ENCODE measurements at places on chromosomes 3 and 15. TPM values are rescaled to one million over a fixed set of nuclear protein-coding genes. Genes with fewer than 3 reads are reported as not detected.
A peak's percentile ranks its signal among the peaks of the same experiment; 100 is the strongest.

Gene NRROS
- 20.6 TPM for total RNA-seq

Gene EFHB
- total RNA-seq = 0.89 TPM

Gene TLR9
- 1.2 TPM for total RNA-seq

Gene CD200
- total RNA-seq = 27.4 TPM

Gene CLRN1
- total RNA-seq = not detected

Gene NEK10
- 0.36 TPM for total RNA-seq

Gene IL17RE
- total RNA-seq = 5.5 TPM

Gene INSYN1
- not detected for total RNA-seq

Gene CCR3
- not detected for total RNA-seq

DNA sequence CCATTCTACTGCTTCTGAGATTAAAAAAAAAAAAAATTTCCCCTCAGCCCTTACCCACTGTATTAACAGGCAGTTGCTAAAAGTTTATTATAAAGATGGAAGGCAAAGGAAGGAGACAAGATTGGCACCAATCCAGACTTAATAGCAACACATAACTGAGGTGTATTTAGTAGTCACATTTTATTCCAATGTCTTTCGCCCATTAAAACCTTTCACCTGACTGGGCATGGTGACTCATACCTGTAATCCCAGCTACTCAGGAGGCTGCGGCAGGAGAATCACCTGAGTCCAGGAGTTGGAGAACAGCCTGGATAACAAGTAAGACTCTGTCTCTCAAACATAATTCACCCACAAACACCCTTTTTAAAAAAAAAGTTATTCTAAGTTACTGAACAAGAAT lies 4.4 kb downstream of the ACAP2 start:
- H3K4me3 ChIP-seq = no peak overlapping the region
- peaks cover 43% of the 10 kb centered on the region for H3K4me1 ChIP-seq
- H3K27ac ChIP-seq = no peak overlapping the region
- no peaks in the 10 kb centered on the region for H3K27me3 ChIP-seq
- no peaks in the 10 kb centered on the region for H3K36me3 ChIP-seq

DNA sequence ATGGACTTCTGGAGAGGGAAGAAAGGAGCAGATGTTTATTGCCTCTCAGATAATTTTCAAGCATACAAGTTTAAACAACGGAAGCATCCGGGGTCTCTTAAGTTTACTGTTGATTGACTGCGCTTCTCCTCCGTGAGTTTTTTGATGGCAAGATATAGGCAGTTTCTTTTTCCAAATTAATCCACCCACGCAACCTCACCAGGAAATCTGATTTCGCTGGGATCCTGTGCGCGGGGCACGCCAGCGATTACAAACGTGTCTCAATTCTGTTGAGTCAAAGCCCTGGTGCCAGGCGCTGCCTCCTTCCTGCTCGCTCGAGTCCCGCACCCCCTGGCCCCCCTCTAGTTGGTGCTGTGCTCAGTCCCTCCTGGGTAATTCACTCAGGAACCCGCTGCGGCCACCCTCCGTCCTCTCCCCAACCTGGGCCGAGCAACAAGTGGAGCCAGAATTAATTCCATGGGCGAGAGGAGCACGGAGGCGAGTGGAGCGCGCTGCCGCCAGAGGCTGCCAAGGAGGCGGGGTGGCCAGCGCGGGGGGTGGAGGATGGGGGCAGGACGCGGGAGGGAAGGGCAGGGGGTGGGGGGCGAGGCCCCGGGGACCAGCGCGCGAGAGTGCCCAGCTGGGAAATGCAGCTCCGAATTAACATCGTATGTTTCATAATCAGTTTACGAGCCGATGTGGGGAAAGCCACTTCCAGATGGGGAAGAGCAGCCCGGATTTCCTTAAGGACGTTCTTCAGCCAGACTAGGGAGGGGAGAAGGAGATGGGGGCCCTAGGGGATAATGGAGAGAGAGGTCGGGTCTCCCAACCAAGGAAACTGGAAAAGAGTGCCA lies 6.0 kb downstream of the WNT5A start:
- no peak overlapping the region for H3K27ac ChIP-seq
- no peaks in the 10 kb centered on the region for H3K36me3 ChIP-seq
- DNase-seq = no peak
- H3K4me3 ChIP-seq = peak overlapping the region; percentile 4
- peaks cover 8% of the 10 kb centered on the region for H3K4me1 ChIP-seq

DNA sequence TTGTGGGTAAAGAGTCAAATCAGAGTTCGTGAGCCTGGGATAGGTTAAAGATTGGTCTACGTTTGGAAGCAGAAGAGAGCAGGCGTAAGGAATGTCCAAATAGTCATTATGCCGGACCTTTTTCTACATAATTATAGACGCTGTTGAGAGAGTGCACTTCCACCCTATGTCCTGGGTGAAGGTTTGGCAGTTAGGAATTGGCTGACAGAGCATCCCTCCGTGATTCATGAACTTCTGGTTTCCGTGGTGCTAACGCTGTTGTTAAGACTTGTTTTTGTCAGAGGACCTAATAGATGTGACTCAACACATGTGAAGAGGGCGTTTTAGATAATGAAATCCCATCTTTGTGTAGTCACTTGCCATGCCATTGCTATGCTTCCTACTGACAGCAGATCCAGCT lies 1.1 kb downstream of the EAF1 start:
- H3K36me3 ChIP-seq = peaks cover 24% of the 10 kb centered on the region
- no peaks in the 10 kb centered on the region for H3K27me3 ChIP-seq
- H3K27ac ChIP-seq = peak overlapping the region; percentile 99
- DNase-seq = peak; percentile 36

- no peak for DNase-seq
- H3K27ac ChIP-seq = no peak overlapping the region
- H3K36me3 ChIP-seq = no peaks in the 10 kb centered on the region
- no peak overlapping the region for H3K4me3 ChIP-seq
- no peaks in the 10 kb centered on the region for H3K4me1 ChIP-seq
- H3K27me3 ChIP-seq = no peaks in the 10 kb centered on the region
Observed at GRCh38 chr15:40121911-40122638, 13.4 kb upstream of the BMF start.

- no peak overlapping the region for H3K27ac ChIP-seq
- no peaks in the 10 kb centered on the region for H3K4me1 ChIP-seq
Observed at GRCh38 chr3:5840056-5840455, 652.5 kb downstream of the EDEM1 start.

DNA sequence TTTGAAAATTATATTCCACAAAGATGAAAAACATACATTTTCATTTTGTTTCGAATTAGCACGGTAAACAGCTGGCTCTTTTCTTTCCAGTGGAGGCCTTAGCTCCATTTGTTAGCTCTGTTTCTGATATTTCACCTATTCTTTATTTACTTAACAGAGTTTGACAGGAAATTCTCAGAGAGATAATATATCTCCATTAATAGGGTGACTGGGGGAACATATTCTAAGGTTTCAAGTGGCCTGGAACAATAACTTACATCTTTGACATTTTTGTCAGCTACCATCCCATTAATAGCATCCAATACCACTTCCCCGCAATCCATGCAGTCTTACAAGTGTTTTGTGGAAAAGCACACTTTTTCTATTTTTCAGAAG lies 577.6 kb upstream of the MDFIC2 start:
- H3K4me3 ChIP-seq = no peak overlapping the region
- H3K27me3 ChIP-seq = no peaks in the 10 kb centered on the region
- H3K36me3 ChIP-seq = no peaks in the 10 kb centered on the region
- H3K4me1 ChIP-seq = no peaks in the 10 kb centered on the region

DNA sequence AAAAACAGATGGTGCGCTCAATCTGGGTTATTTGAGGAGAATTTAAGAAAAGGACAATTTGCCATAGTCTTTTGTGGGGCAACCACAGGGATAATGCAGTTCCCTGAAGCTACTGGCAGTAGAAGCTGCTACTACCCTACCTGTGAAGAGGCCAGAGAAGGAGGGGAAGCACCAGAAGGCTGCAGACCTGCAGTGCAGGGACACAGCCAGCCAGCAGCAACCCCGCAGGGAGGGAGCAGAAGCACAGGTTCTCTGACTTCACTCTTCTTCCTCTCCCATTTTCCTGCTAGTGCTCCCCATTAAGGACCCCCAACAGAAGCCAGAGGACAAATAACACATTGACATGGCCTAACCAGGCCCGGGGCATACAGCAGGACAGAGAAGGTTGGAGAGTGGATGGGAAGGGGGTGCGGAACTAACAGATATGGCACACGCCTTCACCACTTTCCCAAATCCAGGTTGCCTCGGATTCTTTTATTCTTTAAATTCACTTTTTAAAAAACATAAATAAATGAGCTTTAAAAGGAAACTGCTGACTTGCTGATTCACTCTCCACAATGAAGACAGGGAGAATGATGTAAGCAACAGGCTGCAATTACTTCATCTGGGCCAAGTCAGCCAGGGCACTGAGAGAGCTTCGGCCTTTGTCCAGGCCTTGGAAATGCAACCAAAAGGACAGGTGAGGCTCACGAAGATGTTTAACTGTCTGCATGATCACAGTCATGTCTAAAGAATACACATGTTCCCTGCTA lies 30.1 kb downstream of the POPDC2 start:
- H3K4me1 ChIP-seq = peaks cover 49% of the 10 kb centered on the region
- DNase-seq = no peak
- H3K27me3 ChIP-seq = peaks cover 34% of the 10 kb centered on the region
- no peaks in the 10 kb centered on the region for H3K36me3 ChIP-seq
- H3K27ac ChIP-seq = no peak overlapping the region

DNA sequence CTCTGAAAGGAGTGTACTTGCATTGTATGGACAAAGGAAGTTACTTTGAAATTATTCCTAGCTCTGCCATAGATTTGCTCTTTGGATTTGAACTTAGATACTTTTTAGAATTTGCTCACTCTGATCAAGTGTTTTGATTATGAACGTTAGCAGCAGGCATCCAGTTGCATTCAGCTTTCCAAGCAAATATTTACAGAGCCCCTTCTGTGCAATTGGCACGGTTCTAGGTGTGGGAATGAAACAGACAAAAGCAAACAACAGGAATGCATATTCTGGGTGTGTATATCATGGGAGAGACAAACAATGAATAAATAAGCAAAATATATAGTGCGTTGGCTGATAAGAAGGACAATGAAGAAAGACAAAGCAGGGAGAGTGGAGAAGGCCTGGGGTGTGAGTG lies 125.5 kb upstream of the ADAMTS9 start:
- H3K27me3 ChIP-seq = no peaks in the 10 kb centered on the region
- no peak overlapping the region for H3K27ac ChIP-seq
- H3K36me3 ChIP-seq = no peaks in the 10 kb centered on the region
- no peak overlapping the region for H3K4me3 ChIP-seq
- DNase-seq = no peak

GRCh38 chr3:196135693-196136639 lies 54.1 kb upstream of the TFRC start:
- H3K27ac ChIP-seq = no peak overlapping the region
- H3K27me3 ChIP-seq = no peaks in the 10 kb centered on the region
- H3K4me3 ChIP-seq = no peak overlapping the region

DNA sequence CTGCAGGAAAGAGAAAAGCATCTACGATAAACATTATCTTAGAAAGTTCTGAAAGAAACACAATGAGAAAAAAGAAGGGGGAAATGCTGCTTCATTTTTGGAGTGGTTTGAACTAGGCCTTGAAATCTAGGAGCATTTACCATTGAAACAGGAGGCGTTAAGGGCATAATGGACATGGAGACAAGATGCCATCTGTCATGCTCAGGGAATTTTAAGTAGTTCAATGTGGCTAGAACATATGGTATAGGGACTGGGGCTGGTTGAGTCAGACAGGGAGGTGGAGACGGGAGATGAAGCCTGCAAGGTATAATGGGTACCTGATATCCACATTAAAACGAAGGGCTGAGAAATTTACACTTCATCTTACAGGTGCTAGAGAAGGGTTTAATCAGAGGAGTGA lies 10.4 kb upstream of the PLAAT1 start:
- no peaks in the 10 kb centered on the region for H3K36me3 ChIP-seq
- no peak for DNase-seq
- H3K27me3 ChIP-seq = peaks cover 11% of the 10 kb centered on the region
- no peaks in the 10 kb centered on the region for H3K4me1 ChIP-seq
- H3K4me3 ChIP-seq = no peak overlapping the region

GRCh38 chr15:71251584-71252043 lies 136.3 kb downstream of the THSD4 start:
- no peaks in the 10 kb centered on the region for H3K36me3 ChIP-seq
- no peak for DNase-seq
- H3K27me3 ChIP-seq = no peaks in the 10 kb centered on the region

- peaks cover 4% of the 10 kb centered on the region for H3K36me3 ChIP-seq
- H3K4me1 ChIP-seq = no peaks in the 10 kb centered on the region
- H3K4me3 ChIP-seq = no peak overlapping the region
Observed at GRCh38 chr3:159401069-159401468, 587.6 kb upstream of the IL12A start.

DNA sequence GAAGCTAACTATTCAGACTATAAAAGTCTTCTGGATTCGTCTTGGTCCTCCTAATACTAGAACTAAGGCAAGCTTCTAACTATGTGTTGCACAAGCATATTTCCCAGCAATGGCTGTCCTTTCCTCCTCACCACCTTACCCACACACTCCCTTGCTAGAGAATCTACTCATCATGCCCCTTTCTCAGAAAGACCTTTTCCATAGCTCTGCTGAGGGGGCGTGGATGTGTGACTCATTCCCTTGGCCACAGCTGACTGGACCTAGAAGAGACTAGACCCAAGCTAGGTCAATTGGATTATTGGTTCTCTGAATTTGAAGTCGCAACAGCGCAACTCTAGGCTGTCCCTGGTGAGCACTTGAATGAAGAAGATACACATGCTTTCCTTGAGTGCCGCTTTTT lies 47.1 kb downstream of the ERC2 start:
- H3K4me3 ChIP-seq = no peak overlapping the region
- peaks cover 42% of the 10 kb centered on the region for H3K27me3 ChIP-seq
- peaks cover 8% of the 10 kb centered on the region for H3K4me1 ChIP-seq
- peak; percentile 1 for DNase-seq

- no peak overlapping the region for H3K4me3 ChIP-seq
- no peaks in the 10 kb centered on the region for H3K36me3 ChIP-seq
- peaks cover 33% of the 10 kb centered on the region for H3K4me1 ChIP-seq
Observed at GRCh38 chr3:150449169-150449721, 41.1 kb downstream of the TSC22D2 start.

GRCh38 chr15:62968699-62969098 lies 73.8 kb upstream of the TPM1 start:
- no peaks in the 10 kb centered on the region for H3K36me3 ChIP-seq
- H3K27ac ChIP-seq = no peak overlapping the region
- H3K4me1 ChIP-seq = no peaks in the 10 kb centered on the region
- H3K27me3 ChIP-seq = peaks cover 8% of the 10 kb centered on the region
- no peak overlapping the region for H3K4me3 ChIP-seq
- no peak for DNase-seq

- no peak overlapping the region for H3K4me3 ChIP-seq
Observed at GRCh38 chr3:1139071-1139470, 46.2 kb downstream of the CNTN6 start.

- no peaks in the 10 kb centered on the region for H3K4me1 ChIP-seq
- H3K27ac ChIP-seq = no peak overlapping the region
- no peak overlapping the region for H3K4me3 ChIP-seq
- H3K27me3 ChIP-seq = no peaks in the 10 kb centered on the region
- peaks cover 18% of the 10 kb centered on the region for H3K36me3 ChIP-seq
Observed at GRCh38 chr15:90946941-90947576, 7.6 kb upstream of the RCCD1 start.

DNA sequence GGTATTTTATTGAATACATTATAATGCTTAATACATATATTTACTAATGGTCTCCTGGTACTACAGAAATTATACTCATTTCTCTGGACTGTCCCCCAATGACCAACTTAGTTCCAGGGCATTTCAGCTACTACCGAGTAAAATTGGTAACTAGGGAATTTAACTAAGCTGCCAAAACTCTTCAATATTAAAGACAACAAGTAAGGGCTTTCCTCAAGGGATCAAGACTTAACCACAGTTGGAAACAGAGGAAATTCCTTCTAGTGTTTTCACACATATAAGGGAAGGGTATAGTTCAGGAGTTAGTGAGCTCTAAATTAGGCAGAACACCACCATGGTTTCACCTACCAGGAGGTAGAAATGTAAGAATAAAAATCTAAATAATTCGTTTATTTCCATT lies 357.4 kb downstream of the TBL1XR1 start:
- no peak overlapping the region for H3K27ac ChIP-seq
- H3K4me1 ChIP-seq = no peaks in the 10 kb centered on the region
- no peak for DNase-seq
- H3K27me3 ChIP-seq = peaks cover 15% of the 10 kb centered on the region
- no peaks in the 10 kb centered on the region for H3K36me3 ChIP-seq

All from activated T-cell treated with anti-CD3 and anti-CD28 coated beads, Interleukin-2, amount 50 U/mL, for 72 hours (primary cell).